ENCODE measurements at places on chromosomes 7 and 10. TPM values are rescaled to one million over a fixed set of nuclear protein-coding genes. Genes with fewer than 3 reads are reported as not detected.

DNA sequence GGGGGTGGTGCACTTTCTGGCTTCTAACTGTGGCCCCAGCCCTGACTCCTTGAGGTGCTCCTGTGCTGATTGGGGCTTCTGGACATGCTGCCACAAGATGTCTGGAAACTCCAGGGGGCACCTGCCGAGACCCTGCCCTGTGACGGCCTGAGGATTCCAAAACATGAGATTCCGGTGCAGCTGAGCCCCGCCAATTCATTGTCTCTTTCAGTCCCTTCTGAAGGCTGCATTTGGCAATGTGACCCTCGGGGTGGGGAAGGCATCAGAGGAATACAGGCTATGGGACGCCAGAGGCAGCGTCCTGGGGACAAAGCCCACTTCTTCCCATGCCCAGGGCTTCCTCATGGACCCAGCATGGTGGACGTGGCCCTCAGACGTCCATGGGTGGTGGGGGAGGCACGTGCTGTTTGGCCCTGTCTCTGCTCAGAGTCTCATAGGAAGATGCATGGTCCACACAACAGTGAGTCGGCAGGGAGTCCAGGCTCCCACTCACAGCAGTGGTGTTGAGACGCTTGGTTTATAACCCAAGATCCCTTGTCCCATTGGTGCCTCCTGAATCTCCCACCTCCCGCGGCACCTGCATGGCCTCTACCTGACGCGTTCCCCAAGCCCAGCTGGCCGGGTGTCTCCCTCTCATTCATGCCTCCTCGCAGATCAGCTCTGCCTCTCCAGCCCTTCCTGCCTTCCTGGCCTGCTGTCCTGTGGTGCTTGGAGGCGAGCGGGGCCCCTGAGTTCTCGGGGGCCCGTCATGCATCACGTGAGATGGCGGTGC is 129.9 kb downstream of the WDR37 start:
- DNase-seq, result no peak

DNA sequence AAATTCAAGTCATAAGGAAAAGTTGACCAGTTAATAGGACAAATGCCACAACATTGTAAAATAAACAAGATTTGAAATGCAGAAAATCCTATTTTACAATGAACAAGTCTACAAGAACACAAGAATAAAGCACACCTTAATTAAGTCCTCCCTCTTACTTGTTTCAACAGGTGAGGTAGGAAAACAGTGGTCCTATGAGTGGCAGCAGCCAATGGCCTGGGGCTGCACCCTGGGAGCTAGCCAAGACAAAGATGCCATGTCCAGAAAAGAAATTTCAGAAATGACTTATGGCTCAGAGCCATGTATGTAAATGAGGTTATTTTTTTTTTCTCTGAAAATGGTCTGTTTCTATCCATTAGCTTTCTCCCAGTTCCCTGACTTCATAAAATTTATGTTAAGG is 14.3 kb downstream of the KLLN start:
- no peak for DNase-seq

DNA sequence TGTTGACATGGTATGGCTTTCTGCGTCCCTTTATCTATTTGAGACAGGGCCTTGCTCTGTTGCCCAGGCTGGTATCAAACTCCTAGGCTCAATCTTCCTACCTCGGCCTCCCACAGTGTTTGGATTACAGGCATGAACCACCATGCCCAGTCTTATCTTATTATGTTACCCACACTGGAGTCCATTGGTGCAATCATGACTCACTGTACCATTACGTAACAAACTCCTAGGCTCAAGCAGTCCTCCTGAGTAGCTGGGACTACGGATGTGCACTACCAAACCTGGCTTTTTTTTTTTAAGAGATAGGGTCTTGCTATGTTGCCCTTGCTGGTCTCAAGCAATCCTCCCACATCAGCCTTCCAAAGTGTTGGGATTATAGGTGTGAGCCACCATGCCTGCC is 66.7 kb downstream of the CCDC3 start:
- DNase-seq, result no peak

DNA sequence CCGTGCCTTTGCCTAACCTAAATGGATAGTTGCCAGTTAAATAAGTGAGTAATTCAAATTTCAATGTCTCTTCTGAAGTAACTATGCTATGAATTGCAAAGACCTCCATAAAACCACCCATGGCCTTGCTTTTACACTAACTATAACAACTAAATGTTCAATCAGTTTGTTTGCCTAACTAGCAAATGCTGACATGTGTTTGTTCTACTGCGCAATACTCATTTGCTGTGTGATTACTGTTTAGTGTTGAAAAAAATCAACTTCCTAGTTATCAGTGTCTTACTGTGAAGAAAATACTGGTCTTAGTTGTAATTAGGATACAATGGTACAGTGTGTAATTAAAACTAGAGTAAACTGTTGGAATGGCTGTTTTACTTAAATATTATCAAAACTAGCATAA is 47.3 kb upstream of the GATAD1 start:
- DNase-seq, result no peak

DNA sequence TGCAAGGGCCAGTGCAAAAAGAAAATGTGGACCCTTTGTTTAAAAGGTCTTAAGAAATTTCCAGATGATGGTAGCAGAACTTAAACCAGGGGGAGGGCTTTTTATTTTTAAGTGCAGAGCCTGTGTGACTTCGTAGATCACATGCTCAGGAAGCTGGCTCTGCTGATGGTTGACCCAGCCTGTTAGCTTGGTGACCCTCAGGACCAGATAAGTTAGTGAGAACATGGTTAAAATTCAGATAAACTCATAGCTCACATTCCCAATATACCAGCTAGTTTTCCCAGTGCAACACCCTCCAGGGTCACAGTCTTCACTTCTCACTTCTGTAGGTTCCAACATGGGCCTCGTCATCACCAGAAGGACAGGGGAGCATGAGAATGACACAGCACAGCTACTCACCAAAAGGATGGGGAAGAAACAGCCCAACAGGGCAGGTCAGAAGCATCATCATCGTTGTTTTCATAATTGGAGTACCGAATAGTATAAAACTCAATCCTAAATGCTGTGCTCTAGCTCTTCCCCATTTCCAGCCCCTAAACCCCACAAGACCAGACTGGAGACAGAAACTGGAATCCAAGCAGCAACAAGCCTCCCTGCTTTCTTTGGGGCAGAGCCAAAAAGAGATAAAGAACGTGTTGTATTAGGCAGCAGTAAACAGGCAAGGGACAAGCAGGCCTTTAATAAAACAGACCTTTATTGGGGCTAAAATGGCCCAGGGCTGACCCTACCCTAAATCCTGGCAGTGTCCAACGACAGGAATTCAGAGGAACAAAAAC is 102.2 kb upstream of the ANKRD1 start:
- no peak for DNase-seq

DNA sequence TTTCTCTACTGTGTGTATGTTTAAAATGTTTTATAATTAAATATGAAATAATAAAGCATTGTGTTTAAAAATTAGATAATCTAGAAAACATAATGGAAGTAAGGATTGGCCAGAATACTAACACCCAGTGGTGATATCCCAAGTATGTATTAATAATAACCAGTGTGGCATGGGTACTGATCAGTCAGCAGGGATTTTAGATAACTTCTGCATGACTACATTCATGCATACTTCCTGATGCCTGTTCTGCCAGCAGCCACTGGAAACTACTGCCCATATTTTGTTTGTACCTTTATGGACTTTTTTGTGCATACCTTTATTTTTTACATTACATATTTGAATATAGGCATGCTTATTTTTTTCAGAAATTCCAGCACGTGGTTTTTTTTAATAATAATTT is 156.6 kb upstream of the TMEM196 start:
- DNase-seq, result no peak

- no peak for DNase-seq
These were observed 314.5 kb downstream of the CACNA2D1 start for GRCh38 chr7:82129091-82129490.

Gene TMEM229A
- polyA plus RNA-seq, result not detected

Gene OR2A7
- polyA plus RNA-seq, result 3.5 TPM

Gene MACC1
- polyA plus RNA-seq, result 3.7 TPM

Gene VAX1
- polyA plus RNA-seq, result not detected
